Fibroblast of villous mesenchyme (primary cell): ENCODE measurements at places on chromosomes 3 and 15. TPM values are rescaled to one million over a fixed set of nuclear protein-coding genes. Genes with fewer than 3 reads are reported as not detected.

GRCh38 chr3:7789324-7789723 is 712.3 kb upstream of the LMCD1 start:
- no peak for DNase-seq

GRCh38 chr15:41978534-41978933 is 6.2 kb upstream of the EHD4 start:
- no peak for DNase-seq

GRCh38 chr15:34993877-34994276 is 5.8 kb upstream of the ZNF770 start:
- no peak for DNase-seq

GRCh38 chr3:151477591-151478334 is 16.9 kb upstream of the IGSF10 start:
- no peak for DNase-seq

DNA sequence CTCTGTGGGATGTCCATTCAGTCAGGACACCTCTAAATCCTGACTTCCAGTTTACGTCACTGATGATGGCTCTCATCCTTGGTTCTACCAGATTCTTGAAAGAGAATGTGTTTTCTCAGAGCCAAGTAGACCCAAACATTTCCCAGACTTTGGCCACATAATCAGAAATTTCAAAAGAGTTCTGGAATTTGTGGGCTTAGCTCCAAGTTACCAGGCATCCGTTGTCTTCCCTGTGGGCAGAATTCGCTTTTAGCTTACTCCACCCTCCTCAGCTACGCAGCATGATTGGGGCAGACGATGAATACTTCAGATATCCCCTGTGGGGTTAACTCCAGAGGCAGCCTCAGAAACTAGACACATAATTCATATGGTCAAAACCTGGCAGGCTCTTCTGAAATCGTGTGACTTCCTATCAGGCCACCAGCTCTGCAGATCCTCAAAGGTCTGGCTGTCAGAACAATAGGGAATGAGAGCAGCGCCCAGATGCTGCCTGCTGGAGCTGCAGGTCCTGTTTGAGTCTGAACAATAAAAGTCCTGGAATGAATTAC is 30.6 kb downstream of the CRTC3 start:
- DNase-seq, result peak; percentile 98

- peak; percentile 16 for DNase-seq
Measured at GRCh38 chr3:18194431-18194830, 230.7 kb downstream of the SATB1 start.

GRCh38 chr15:25333049-25333448 is 105.8 kb downstream of the UBE3A start:
- no peak for DNase-seq

GRCh38 chr3:40771112-40771511 is 246.4 kb downstream of the ZNF621 start:
- DNase-seq, result no peak

GRCh38 chr3:196207159-196207832 is 3.9 kb downstream of the ZDHHC19 start:
- no peak for DNase-seq

- no peak for DNase-seq
Measured at GRCh38 chr3:122623031-122623829, 45.8 kb downstream of the PARP15 start.

DNA sequence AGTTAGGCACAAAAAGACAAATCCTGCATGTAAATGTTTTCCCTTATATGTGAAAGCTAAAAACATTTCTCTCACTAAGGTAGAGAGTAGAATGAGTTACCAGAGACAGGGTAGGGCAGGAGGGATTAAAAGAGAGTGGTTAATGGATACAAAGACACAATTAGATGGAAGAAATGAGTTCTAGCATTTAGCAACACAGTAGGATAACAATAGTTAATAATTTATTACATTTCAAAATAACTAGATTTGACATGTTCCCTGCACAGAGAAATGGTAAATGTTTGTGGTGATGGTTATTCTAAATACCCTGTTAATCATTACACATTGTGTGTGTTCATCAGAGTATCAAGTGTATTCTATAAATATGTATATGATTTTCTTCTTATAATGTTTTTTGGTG is 1400.7 kb downstream of the OTOL1 start:
- no peak for DNase-seq

GRCh38 chr3:59856934-59857460 is 807.2 kb upstream of the CFAP20DC start:
- no peak for DNase-seq

DNA sequence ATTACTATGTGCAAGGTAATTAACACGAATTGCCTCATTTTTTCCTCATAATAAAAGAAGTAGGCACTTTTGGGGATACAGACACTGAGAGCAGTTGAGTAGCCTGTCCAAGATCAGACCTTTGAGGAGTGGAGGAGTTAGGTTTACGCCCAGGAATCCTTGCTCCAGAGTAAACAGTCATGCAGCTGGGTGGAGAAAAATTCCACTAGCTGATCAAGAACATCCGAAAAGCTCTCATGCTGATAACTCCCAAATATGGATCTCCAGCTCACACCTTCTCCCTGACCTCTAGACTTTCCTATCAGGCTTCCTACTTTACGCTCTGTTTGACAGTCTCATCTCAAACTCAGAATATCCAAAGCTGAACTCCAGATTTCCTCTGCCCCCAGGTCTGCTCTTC is 53.3 kb downstream of the ST6GAL1 start:
- DNase-seq, result no peak

DNA sequence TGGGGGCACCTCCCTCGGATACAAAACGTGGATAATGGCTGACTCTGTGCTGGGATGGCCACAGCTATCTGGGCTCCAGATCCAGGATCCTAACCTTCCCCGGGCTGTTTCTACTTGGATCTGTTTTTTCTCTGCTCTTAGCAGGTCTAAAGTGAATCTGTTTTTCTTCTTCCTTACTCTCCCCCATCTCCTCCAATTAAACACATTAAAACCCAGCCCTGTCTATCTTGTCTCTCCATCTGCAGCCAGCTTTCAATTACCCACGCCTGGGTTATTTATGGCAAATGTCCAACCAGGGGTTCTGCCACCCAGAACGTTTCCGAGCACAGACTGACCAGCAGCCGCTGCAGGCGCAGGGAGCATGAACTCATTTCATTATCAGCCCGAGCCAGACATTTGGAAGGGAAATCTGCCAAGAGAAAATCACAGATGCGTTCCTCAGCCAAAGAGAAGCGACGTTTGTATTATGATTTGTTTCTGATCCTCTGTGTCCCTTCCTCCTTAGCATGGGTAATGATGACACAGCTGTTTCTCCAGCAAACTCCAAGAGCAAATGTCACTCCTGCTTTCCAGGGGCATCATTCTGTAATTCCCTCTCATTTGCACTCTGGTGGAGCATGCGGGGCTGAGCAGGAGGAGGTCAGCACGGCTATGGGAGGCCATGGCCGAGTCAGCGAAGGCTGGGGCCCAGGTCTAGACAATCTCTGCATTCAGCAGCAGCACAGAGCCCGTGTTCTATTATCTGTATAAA is 42.0 kb downstream of the UMPS start:
- DNase-seq, result peak; percentile 94

GRCh38 chr15:42059661-42060476 is 34.5 kb downstream of the PLA2G4D start:
- peak; percentile 51 for DNase-seq

DNA sequence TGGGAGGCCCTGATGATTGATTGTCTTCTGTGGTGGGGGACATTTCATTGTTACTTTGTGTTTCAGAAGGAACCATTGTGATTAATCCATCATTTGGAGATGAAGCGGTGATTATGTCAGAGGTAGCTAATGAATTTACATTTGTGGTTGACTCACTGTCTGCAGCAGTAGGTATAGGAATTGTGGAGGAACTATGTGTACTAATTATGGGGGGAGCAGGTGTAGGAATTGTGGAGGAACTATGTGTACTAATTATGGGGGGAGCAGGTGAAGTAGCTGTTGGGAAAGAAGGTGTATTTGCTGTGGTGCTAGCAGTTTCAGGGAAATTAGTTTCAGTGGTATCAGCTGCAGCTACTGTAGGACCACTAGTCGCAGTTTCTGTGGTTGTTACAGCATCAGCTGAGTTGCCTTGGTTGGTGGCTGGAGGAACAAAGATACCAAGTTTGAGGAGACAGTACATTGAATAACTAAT is 6.9 kb downstream of the MUC13 start:
- DNase-seq, result no peak

DNA sequence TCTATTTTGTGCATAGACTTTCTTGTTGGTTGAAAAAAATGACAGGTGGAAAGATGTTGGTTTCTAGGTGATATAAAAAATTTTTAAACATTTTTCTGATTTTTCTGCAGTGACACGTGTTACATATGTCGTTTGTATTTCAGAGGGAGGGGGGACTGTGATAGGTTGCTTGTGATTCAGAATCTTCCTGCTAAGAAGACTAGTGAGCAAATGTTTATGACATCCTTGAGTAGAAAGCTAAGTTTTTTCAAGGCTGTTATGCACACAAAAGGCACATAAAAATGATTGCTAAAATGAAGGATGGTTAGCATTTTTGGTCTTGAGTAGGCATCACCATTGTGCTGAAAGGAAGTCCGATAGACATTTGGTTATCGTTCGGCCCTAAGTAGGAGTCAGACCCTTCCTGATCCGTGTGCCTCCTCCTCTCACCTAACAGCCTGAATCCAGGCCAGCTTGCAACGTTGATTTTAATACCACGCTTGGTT is 1.5 kb downstream of the ZNF639 start:
- DNase-seq, result peak; percentile 39

- DNase-seq, result peak; percentile 97
Measured at GRCh38 chr3:45841757-45842491, at the start of gene LZTFL1. Gene LZTFL1 (minus strand): TSS chr3:45842119. CDS start chr3:45841991, 128 bp downstream.

DNA sequence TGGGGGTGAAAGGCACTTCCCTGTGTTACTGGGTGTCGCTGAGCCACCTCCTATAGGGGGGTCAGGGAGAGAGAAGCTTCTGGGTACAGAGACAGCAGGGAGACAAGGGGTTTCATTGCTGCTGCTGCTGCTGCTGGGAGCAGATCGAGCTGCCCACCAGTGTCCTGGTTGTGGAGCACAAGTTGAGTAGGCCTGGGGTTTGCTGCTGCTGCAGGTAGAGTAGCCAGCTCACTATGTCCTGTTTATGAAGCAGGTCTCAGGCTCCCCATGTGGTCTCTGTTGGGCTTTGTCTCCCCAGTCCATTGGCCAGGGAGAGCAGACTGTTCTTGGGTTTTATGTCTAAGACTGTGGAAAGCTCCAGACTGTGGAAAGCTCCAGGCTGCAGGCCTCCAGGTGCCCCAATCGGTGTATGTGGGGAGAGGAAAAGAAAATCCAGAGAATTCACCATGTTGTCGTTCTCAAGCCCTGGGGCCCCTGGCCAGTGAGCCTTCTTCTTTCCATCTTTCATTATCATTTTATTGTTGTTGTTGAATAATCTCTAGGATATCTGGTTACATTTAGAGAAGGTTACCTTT is 157.8 kb downstream of the ADAMTS17 start:
- DNase-seq, result no peak

DNA sequence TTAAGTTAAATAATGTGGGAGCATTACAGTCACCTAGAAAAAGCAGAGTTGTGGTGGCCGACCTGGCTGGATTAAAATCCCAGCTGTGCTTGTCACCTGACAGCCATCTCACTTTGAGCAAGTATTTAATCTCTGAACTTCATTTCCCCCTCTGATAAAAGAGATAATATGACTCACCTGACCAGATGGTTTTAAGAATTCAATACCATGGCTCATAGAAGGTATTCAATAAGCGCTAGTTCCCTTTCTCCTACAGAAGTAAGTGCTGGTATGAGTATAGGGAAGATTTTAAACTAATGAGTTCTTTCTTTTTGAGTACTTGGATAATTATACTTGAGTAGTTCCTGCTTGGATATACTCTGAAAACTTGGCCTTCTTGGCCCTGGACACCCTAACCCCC is 325.5 kb downstream of the IL5RA start:
- DNase-seq, result no peak

GRCh38 chr3:194185221-194185620 is 49.3 kb downstream of the HES1 start:
- no peak for DNase-seq

- DNase-seq, result no peak
Measured at GRCh38 chr3:124532071-124532470, 198.2 kb upstream of the UMPS start.

- DNase-seq, result no peak
Measured at GRCh38 chr3:167983583-167983982, 112.1 kb downstream of the GOLIM4 start.

- DNase-seq, result no peak
Measured at GRCh38 chr3:30761374-30761773, 133.1 kb downstream of the GADL1 start.

- no peak for DNase-seq
Measured at GRCh38 chr15:68081869-68082505, 27.9 kb downstream of the PIAS1 start.

DNA sequence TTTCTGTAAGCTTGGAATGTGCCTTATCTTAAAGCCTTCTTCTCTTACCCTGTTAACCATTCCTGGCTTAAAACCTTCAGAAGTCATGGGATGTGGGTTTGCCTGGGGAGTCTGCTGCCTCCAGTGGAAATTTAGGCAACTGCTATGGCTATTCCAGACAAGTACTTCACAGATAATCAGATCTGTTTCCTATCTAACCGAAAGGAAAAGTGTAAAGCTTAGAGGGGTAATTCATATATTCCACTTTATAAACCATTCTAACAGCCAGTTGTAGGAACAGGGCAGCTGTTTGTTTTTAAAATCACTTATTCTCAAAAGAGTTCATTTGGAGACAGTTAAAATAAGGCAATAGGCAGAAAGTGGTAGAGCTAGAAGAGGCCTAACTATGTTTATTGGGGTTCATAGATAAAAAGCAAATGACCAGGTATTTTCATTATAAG is 219.9 kb downstream of the TCF12 start:
- DNase-seq, result peak; percentile 89

DNA sequence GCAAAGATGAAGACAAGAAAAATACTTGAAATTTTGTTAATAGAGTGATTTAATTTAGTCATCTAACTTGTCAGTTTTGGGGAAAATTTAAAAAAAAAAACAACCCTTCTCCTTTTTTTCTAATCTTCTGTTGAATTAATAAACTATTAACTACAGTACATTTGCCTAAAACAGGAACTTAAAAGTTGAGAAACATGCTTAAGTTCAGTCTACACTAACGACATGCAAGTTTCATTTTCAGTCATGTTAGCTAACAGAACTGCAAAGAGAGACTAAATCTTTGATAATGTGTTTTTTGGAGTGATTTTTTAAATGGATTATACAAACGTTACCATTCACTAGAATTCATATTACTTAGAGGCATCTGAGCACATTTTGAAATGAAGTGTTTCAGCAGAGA is 71.9 kb upstream of the MBNL1 start:
- peak; percentile 28 for DNase-seq

Gene CCDC54
- not detected in 2 replicates for total RNA-seq

Gene KBTBD12
- total RNA-seq, result not detected in 2 replicates

Gene WDR72
- total RNA-seq, result not detected in 2 replicates

Gene SOX14
- total RNA-seq, result not detected in 2 replicates

Gene KNSTRN
- 25.4 and 49.2 TPM in 2 replicates for total RNA-seq

Gene BSN
- under 0.01 TPM in 2 replicates for total RNA-seq

Gene PRSS50
- not detected in 2 replicates for total RNA-seq

Gene LRRC3B
- total RNA-seq, result not detected in 2 replicates

Gene GYG1
- total RNA-seq, result 33.2 and 43.6 TPM in 2 replicates

Gene ACVR2B
- total RNA-seq, result 1.3 and 1.9 TPM in 2 replicates

Gene TRH
- not detected in 2 replicates for total RNA-seq

Gene GRIP2
- 0.64 and 1.7 TPM in 2 replicates for total RNA-seq
